ENCODE measurements at places on chromosomes 16 and 17. TPM values are rescaled to one million over a fixed set of nuclear protein-coding genes. Genes with fewer than 3 reads are reported as not detected.

NSRP1 gene
- total RNA-seq = 12.7 TPM

NOG gene
- 0.99 TPM for total RNA-seq

TPSD1 gene
- not detected for total RNA-seq

DNA sequence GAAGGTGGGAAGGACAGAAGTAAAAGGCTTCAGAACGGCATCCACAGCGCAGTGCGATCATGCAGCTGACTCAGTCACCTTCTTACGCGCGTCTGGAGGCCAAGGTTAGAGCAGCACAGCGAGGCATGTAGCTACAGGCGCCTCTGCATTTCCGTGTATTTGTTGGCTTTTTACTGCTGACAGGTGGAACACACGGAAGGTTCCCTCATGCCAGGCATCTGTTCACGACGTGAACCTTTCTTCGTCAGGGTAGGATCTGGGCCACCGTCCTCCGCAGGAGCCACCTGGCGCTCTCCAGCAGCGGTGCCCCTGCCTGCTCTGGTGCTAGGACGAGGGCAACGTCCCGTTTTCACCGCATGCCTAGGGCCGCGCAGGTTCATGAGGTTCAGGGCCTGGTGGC, 15.3 kb downstream of the TMEM204 start:
- no peak for DNase-seq
- H3K36me3 ChIP-seq = peaks cover 3% of the 10 kb centered on the region

DNA sequence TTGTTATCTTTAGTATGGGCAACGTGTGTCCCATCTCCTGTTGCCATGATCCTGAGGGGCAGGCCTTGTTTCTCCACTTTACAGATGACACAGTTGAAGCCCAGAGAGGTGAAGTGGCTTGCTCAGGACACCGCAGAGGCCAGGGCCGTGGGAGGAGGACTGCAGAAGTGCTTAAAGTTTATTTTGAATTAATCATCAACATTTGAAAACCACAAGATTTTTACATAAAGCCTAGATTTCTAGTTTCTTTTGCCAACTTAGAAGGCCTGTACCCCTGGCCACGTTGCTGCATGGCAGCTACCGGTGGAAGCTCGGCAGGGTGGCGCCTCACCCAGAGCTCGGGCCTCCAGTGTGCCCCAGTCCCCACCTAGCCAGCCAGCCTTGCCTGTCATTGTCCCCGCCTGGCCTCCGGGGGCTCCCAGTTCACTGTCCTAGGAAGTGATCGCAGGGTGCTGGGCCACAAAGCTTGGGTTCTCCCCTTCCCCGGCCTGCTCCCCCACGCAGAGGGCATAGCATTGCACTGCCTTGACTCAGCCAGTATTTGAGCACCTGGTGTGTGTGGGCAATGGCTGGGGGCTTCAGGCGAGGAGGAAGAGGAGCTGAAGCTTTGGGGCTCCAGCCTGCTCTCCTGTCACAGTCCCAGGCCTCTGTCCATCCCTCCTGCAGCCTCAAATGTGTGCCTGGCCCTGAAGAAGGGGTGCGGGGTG, 14.8 kb upstream of the ADCY7 start:
- peaks cover 5% of the 10 kb centered on the region for H3K4me1 ChIP-seq
- H3K36me3 ChIP-seq = no peaks in the 10 kb centered on the region
- no peak overlapping the region for H3K27ac ChIP-seq

SPAG5 gene
- total RNA-seq = 13.7 TPM

- H3K4me3 ChIP-seq = no peak overlapping the region
- no peaks in the 10 kb centered on the region for H3K4me1 ChIP-seq
- H3K27me3 ChIP-seq = peaks cover 3% of the 10 kb centered on the region
- no peaks in the 10 kb centered on the region for H3K36me3 ChIP-seq
These were observed 29.7 kb downstream of the ARL4D start for GRCh38 chr17:43428524-43428923.

KRT33B gene
- total RNA-seq = not detected

- H3K27ac ChIP-seq = no peak overlapping the region
- H3K36me3 ChIP-seq = no peaks in the 10 kb centered on the region
- no peaks in the 10 kb centered on the region for H3K4me1 ChIP-seq
- H3K4me3 ChIP-seq = no peak overlapping the region
- no peaks in the 10 kb centered on the region for H3K27me3 ChIP-seq
These were observed 13.7 kb upstream of the TRPV3 start for GRCh38 chr17:3571043-3571900.

GRCh38 chr17:65559804-65560627, 1.4 kb downstream of the AXIN2 start:
- H3K4me1 ChIP-seq = peaks cover 18% of the 10 kb centered on the region
- peak overlapping the region; percentile 22 for H3K4me3 ChIP-seq
- peak; percentile 30 for DNase-seq
- peaks cover 4% of the 10 kb centered on the region for H3K27me3 ChIP-seq

DNA sequence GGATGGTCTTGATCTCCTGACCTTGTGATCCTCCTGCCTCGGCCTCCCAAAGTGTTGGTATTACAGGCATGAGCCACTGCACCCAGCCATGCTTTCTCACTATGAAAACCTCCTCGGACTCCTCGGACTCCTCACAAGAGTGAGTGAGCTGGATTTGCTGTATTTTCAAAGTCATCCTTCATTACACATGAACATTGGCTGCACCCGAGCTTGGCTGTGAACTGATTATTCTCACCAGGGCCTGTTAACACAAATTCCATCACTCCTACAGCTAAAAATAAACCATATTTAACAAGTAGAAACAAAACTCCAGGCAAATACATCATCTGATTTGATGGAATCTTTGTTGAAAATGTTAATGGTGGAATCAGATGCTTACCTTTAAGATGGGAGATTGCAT, 50.3 kb downstream of the PITPNC1 start:
- H3K4me1 ChIP-seq = peaks cover 5% of the 10 kb centered on the region
- no peaks in the 10 kb centered on the region for H3K27me3 ChIP-seq
- H3K36me3 ChIP-seq = no peaks in the 10 kb centered on the region

GRCh38 chr16:30444231-30445148, 1.2 kb downstream of the SEPHS2 start:
- peaks cover 5% of the 10 kb centered on the region for H3K36me3 ChIP-seq
- peak overlapping the region; percentile 80 for H3K4me3 ChIP-seq
- DNase-seq = no peak
- H3K27me3 ChIP-seq = no peaks in the 10 kb centered on the region
- H3K27ac ChIP-seq = peak overlapping the region; percentile 91

DLG4 gene
- total RNA-seq = 12.6 TPM

GJD3 gene
- total RNA-seq = 3.9 TPM

P2RX5 gene
- total RNA-seq = 0.99 TPM

DNA sequence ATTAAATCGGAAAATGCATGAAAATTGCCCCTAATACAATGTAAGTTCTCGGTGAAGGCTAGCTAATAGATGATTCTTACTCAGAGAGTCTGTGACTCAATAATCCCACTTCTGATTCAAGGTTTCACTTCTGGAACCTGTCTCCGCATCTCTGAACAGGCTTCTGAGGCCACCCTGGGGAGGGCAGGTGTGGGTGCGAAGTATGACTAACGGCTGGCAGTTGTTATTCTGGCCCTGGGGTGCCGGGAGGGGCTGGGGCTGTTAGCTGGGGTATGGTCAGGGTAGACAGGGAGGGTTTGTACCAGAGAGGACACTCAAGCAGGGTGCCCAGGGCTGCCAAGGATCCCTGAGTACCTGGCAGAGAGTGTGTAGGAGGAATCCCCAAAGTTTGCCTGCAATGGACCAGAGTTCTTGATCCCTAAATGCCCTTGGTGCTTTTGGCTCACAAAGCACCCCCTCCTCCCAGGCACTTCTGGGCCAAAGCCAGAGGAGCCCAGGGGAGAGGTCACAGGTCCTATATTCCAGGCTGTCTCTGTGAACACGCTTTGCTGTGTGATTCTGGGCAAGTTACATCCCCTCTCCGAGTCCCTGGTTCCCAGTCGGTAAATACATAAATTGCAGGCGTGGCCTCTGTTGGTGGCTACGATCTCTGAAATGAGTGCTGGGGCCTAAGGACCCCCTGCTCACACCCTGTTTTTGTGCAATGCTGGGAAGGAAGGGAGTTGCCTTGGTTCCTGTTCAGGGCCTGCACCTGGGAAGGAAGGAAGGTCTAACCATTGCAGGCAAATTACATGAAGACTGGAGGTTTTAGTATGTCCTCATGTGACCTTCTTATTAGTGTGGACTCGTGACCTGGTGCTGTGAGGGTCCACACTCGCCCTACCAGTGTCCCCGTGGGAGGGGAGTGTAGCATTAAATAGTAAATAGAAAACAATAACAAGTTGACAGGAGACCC, 49.9 kb upstream of the CPNE2 start:
- H3K27ac ChIP-seq = no peak overlapping the region
- H3K27me3 ChIP-seq = no peaks in the 10 kb centered on the region
- H3K36me3 ChIP-seq = peaks cover 22% of the 10 kb centered on the region
- H3K4me1 ChIP-seq = peaks cover 8% of the 10 kb centered on the region
- no peak for DNase-seq

DNA sequence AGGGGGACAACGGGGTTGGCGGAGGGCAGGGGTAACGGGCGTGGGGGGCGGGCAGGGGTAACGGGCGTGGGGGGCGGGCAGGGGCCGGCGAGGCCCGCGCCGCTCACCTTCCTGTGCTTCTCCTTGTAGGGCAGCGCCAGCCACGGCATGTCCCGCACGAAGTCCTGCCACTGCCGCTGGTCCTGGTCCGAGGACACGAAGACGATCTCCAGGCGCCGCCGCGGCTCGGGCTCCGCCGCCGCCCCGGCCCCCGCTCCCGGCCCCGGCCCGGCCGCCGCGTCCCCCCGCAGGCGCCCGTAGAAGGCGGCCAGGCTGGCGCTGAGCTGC, 401 bp downstream of the NXN start:
- no peaks in the 10 kb centered on the region for H3K36me3 ChIP-seq
- peak overlapping the region; percentile 42 for H3K4me3 ChIP-seq
- DNase-seq = no peak
- H3K4me1 ChIP-seq = no peaks in the 10 kb centered on the region
- H3K27ac ChIP-seq = peak overlapping the region; percentile 14

SLC12A3 gene
- total RNA-seq = not detected

- no peaks in the 10 kb centered on the region for H3K4me1 ChIP-seq
- no peak for DNase-seq
- no peaks in the 10 kb centered on the region for H3K27me3 ChIP-seq
- no peak overlapping the region for H3K4me3 ChIP-seq
- peaks cover 8% of the 10 kb centered on the region for H3K36me3 ChIP-seq
These were observed 9.6 kb downstream of the AP2B1 start for GRCh38 chr17:35596530-35597233.

- H3K36me3 ChIP-seq = peaks cover 33% of the 10 kb centered on the region
- peak; percentile 78 for DNase-seq
- H3K27ac ChIP-seq = peak within 1 kb of the TSS; percentile 75
- no peaks in the 10 kb centered on the region for H3K27me3 ChIP-seq
These were observed at the start of gene GPS2 for GRCh38 chr17:7314719-7315569. Gene GPS2, minus strand, starts transcription at chr17:7315360. Its CDS starts 308 bp downstream, at chr17:7315052.

GRCh38 chr17:76691379-76692191, 19.2 kb downstream of the MXRA7 start:
- H3K4me1 ChIP-seq = peaks cover 16% of the 10 kb centered on the region
- no peak for DNase-seq
- peaks cover 4% of the 10 kb centered on the region for H3K36me3 ChIP-seq

DNA sequence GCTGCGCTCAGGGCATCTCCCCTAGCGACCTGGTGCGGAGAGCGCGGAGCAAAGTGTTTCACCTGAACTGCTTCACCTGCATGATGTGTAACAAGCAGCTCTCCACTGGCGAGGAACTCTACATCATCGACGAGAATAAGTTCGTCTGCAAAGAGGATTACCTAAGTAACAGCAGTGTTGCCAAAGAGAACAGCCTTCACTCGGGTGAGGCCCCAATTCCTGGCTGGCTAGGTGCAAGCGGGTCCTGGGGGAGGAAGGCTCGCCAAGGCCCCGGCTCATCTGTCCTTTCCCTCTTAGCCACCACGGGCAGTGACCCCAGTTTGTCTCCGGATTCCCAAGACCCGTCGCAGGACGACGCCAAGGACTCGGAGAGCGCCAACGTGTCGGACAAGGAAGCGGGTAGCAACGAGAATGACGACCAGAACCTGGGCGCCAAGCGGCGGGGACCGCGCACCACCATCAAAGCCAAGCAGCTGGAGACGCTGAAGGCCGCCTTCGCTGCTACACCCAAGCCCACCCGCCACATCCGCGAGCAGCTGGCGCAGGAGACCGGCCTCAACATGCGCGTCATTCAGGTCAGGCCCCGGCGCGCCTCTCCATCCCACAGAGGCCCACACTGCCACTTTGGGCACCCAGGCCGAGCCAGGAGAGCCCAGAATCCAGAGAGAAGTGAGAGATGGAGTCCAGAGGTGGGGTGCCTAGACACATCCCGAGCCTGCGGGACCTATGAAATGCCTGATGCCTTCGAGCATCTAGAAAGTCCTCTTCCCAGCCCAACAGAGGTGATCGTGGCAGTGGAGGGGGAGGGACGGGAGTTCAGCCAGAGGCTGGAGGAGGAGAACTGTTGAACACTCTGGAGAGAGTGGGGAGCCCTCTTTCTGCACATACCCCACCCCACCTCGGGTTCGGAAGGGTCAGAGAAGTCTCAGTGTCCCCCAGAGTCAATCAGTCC, 3.3 kb downstream of the LHX1 start:
- no peak overlapping the region for H3K4me3 ChIP-seq
- DNase-seq = no peak
- H3K27me3 ChIP-seq = peaks cover 92% of the 10 kb centered on the region
- no peaks in the 10 kb centered on the region for H3K4me1 ChIP-seq
- no peak overlapping the region for H3K27ac ChIP-seq

- no peak overlapping the region for H3K4me3 ChIP-seq
- DNase-seq = no peak
- H3K4me1 ChIP-seq = no peaks in the 10 kb centered on the region
- H3K36me3 ChIP-seq = no peaks in the 10 kb centered on the region
These were observed 127.1 kb downstream of the MAF start for GRCh38 chr16:79473456-79473855.

GRCh38 chr17:33079201-33079600, 87.6 kb downstream of the SPACA3 start:
- no peaks in the 10 kb centered on the region for H3K27me3 ChIP-seq
- H3K36me3 ChIP-seq = no peaks in the 10 kb centered on the region
- no peak for DNase-seq
- no peaks in the 10 kb centered on the region for H3K4me1 ChIP-seq
- no peak overlapping the region for H3K27ac ChIP-seq
- no peak overlapping the region for H3K4me3 ChIP-seq

DNA sequence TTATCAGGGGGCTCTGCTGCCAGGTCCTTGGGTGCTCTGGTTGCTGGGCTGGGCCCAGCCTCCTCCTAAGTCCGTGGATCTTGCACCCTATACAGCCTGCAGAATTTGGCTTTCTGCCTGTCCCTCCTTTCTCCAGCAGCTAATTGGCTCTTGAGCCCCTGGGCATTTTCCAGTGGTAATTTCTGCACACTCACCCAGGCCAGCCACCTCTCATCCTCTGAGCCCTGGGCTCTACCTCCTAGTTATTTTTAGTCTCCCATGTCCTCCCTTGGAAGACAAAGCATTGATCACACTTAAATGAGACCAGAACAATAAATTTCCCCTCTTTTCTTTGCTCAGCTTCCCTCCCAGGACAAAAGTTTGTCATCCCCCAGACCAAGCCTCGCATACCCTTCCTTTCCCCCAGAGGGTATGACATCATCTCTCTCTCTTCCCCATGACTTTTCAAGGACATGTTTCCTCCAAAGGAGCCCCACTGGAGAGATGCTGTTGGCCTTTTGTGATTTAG, 38.1 kb downstream of the C17orf75 start:
- H3K27ac ChIP-seq = no peak overlapping the region
- peaks cover 2% of the 10 kb centered on the region for H3K27me3 ChIP-seq
- DNase-seq = no peak
- H3K36me3 ChIP-seq = no peaks in the 10 kb centered on the region
- H3K4me3 ChIP-seq = no peak overlapping the region
- H3K4me1 ChIP-seq = no peaks in the 10 kb centered on the region

CCL16 gene
- not detected for total RNA-seq

COIL gene
- total RNA-seq = 11.8 TPM

QRICH2 gene
- total RNA-seq = 4.3 TPM
